ENCODE measurements at places on chromosomes 3 and 15. TPM values are rescaled to one million over a fixed set of nuclear protein-coding genes. Genes with fewer than 3 reads are reported as not detected.
A peak's percentile ranks its signal among the peaks of the same experiment; 100 is the strongest.

DNA sequence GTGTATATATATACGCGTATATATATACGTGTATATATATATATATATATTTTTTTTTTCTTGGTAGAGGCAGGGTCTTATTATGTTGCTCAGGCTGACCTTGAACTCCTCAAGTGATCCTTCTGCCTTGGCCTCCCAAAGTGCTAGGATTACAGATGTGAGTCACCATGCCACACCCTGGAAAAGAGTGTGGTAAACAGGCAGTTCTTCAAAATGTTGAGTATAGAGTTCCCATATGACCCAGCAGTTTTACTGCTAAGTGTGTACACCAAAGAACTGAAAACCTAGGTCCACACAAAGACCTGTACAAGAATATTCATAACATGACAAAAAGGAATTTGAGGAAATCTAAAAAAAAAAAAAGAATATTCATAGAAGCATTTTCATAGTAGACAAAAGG, 71.8 kb upstream of the GCNT3 start:
- H3K4me3 ChIP-seq: no peak overlapping the region
- H3K27me3 ChIP-seq: no peaks in the 10 kb centered on the region
- DNase-seq: peak; percentile 16
- no peak overlapping the region for H3K27ac ChIP-seq

DNA sequence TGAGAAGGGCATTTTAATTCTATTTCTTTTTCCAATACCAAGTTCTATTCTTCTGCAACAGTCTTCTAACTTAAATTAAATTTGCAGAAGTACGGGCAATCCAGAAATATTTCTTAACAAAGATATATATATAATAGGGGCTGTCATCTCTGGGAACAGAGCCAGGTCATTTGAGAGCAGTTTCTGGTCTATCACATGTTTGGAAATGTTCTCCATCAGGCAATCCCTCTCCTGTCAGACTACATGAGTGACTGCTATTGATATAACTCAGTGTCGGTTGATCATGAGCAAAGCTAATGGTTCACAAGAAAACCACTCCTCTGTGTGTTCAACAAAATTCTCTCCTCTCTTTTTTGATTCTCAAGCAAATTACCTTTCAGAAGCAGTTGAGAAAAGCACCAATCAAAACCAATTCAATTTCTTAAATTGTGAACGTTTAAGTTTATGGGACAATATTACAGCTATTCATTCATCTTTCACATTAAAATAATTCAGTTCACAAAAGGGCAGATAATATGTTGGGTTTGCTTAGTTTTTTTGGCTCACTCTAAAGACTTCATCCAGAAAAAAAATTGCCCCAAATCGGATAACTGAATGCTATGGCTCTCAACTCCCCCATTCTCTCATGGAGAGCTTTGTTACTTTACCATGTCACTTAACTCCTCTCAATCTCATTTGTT, 152.9 kb upstream of the TGFBR2 start:
- H3K36me3 ChIP-seq: no peaks in the 10 kb centered on the region
- H3K4me1 ChIP-seq: peaks cover 5% of the 10 kb centered on the region
- DNase-seq: peak; percentile 42
- H3K27me3 ChIP-seq: no peaks in the 10 kb centered on the region

GRCh38 chr3:94440767-94441493, 378.1 kb downstream of the NSUN3 start:
- no peak overlapping the region for H3K4me3 ChIP-seq
- peak; percentile 4 for DNase-seq
- H3K27ac ChIP-seq: no peak overlapping the region
- no peaks in the 10 kb centered on the region for H3K4me1 ChIP-seq

- H3K4me1 ChIP-seq: peaks cover 23% of the 10 kb centered on the region
- H3K27ac ChIP-seq: peak overlapping the region; percentile 30
- no peak overlapping the region for H3K4me3 ChIP-seq
- no peaks in the 10 kb centered on the region for H3K27me3 ChIP-seq
- DNase-seq: peak; percentile 80
Observed at GRCh38 chr3:4355401-4356219, 52.4 kb downstream of the SETMAR start.

DNA sequence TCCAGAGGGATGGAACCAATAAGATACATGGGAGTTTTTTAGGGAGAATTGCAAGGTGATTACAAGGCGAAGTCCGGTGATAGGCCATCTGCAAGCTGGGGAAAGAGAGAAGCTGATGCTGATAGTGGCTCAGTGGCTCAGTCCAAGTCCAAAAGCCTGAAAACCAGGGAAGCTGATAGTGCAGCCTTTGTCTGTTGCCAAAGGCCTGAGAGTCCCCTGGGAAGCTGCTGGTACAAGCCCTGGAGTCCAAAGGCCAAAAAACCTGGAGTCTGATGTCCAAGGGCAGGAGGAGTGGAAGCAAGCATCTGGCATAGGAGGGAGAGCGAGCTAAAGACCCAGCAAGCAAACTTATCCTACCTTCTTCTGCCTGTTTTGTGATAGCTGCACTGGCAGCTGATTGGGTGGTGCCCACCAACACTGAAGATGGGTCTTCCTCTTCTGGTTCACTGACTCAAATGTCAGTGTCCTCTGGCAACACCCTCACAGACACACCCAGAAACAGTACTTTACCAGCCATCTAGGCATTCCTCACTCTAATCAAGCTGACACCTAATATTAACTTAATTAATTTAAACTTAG, 16.7 kb downstream of the TFG start:
- H3K4me3 ChIP-seq: no peak overlapping the region
- DNase-seq: no peak
- no peaks in the 10 kb centered on the region for H3K27me3 ChIP-seq
- peaks cover 91% of the 10 kb centered on the region for H3K36me3 ChIP-seq
- H3K27ac ChIP-seq: no peak overlapping the region

- H3K4me3 ChIP-seq: no peak overlapping the region
- H3K4me1 ChIP-seq: peaks cover 4% of the 10 kb centered on the region
- no peak overlapping the region for H3K27ac ChIP-seq
- no peak for DNase-seq
Observed at GRCh38 chr3:129775870-129776269, 117.6 kb downstream of the TMCC1 start.

DNA sequence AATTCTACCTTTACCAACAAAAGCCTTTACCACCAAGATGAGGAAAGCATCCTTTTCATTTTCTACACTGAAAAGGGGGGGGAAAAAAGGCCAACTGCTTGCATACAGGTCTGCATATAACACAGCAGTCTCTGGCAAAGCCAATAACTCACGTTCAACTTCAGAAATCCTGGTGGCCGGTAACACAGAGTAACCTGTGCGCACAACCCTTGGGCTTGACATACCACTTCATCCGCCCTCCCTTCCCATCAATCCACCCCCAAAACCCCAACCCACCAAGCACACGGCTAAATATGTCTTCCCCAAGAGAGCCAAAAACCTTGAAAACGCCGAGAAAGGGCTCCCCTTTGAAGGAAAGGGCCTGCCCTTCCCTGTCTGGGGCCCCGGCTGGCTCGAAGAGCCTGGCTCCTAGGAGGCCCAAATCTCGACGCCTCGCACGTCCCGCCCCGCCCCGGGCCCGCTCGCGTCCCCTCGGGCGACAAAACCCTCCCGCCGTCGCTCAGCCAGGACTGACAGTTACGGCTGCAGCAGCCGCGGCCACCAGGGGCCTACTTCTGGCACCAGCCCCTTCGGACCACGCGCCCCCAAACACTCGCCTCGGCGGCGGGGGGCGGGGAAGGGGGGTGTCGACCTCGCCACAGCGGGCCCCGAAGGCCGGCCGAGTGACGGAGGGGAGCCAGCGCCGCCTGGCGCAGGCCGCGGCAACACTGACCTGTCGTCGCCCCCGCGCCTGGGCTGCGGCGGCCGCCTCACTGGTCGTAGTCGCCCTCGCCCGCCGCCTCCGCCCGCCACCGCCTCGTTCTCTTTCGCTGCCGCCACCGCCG, 835 bp downstream of the UBE3A start:
- no peaks in the 10 kb centered on the region for H3K36me3 ChIP-seq
- peak overlapping the region; percentile 97 for H3K27ac ChIP-seq
- H3K27me3 ChIP-seq: no peaks in the 10 kb centered on the region
- peak overlapping the region; percentile 97 for H3K4me3 ChIP-seq

DNA sequence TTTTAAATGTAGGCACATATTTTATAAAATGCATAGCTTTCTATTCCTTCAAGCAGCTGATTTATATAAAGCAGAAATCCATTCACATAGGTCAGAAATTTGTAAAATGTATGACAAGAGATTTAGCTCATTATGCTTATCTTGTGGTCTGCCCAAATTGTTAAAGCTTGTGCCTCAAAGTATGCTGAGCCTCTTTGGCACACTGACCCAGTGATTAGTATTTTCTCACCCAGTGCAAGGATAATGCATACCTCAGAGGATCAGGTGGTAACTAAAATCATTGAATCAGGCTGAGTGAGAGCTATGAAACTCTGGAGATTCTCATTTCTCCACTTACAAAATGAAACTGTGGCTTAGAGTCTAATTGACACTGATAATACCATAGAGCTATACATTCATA, 533.3 kb downstream of the FGF12 start:
- H3K4me3 ChIP-seq: no peak overlapping the region
- H3K27me3 ChIP-seq: no peaks in the 10 kb centered on the region
- DNase-seq: no peak
- H3K36me3 ChIP-seq: no peaks in the 10 kb centered on the region
- no peaks in the 10 kb centered on the region for H3K4me1 ChIP-seq
- H3K27ac ChIP-seq: no peak overlapping the region

GRCh38 chr3:150376001-150376848, 31.9 kb upstream of the TSC22D2 start:
- peak; percentile 61 for DNase-seq
- no peak overlapping the region for H3K4me3 ChIP-seq
- H3K27me3 ChIP-seq: no peaks in the 10 kb centered on the region
- no peak overlapping the region for H3K27ac ChIP-seq
- H3K4me1 ChIP-seq: peaks cover 21% of the 10 kb centered on the region

DNA sequence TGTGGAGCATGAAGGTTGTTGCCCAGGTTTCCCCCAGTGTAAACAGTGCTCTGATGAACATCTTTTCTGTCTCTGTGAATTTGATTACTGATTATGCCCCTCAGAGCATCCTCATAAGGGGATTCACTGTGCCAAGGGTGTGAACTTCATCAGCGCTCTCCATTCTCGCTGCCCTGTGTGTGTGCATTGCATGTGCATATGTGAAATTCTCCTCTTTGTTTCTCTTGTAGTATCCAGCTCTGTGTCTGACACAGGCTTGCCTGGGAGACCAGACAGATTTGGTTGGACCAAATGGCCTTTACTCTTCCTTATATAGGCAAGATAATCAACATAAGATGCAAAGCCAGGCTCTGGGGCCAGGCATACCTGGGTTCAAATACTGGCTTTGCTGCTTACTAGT, 21.9 kb downstream of the CACNA2D3 start:
- no peaks in the 10 kb centered on the region for H3K36me3 ChIP-seq
- no peak overlapping the region for H3K4me3 ChIP-seq
- H3K27ac ChIP-seq: no peak overlapping the region
- peaks cover 5% of the 10 kb centered on the region for H3K4me1 ChIP-seq
- DNase-seq: no peak

Gene THSD4
- 20.5 TPM for total RNA-seq

Gene PLOD2
- 49.1 TPM for total RNA-seq

Gene GOLGA6L4
- not detected for total RNA-seq

Gene WDR5B
- 4.6 TPM for total RNA-seq
